ENCODE measurements at places on chromosomes 7 and 10.

- no peak for DNase-seq
Observed at GRCh38 chr7:91993976-91994375, 53.3 kb downstream of the AKAP9 start.

- DNase-seq, result no peak
Observed at GRCh38 chr7:26091933-26092332, 60.1 kb upstream of the NFE2L3 start.

GRCh38 chr7:23471106-23471859, 992 bp upstream of the IGF2BP3 start:
- peak; percentile 89 for DNase-seq

DNA sequence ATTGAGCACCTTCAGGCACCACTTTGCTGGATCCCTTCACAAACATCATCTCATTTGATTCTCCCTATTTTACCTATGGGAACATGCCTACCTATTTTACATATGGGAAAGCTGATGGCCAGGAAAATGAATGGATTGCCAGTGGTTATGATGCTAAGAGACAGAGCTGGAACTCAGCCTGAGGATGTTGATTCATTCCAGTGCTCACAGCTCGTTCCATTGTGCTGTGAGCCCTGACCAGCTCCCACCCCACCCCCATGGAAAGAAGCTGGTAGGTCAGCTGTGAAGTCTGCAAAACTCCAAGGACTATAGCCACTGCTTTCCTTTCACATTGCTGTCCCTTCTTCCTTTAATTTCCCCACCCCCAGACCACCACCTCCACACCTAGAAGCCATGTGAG, 9.6 kb downstream of the UBTD1 start:
- DNase-seq, result no peak

DNA sequence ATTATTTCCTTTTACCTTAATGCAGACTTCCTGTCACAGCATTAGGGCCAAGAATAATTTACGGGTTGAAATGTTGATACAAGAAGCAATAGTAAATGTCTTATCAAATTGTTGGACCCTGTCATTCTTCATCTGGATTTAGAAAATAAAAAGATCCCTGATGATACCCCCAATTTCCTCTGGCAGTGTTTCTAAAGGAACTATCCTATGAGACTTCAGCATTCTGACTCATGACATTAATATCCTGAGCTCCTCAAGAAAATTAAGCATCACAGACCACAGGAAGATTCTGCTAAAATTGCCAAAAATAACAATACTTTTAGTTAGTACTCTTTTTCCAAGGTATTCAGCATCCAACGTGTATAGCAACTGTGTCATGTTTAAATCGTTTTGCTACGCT, 490.5 kb upstream of the ANKRD30A start:
- no peak for DNase-seq

DNA sequence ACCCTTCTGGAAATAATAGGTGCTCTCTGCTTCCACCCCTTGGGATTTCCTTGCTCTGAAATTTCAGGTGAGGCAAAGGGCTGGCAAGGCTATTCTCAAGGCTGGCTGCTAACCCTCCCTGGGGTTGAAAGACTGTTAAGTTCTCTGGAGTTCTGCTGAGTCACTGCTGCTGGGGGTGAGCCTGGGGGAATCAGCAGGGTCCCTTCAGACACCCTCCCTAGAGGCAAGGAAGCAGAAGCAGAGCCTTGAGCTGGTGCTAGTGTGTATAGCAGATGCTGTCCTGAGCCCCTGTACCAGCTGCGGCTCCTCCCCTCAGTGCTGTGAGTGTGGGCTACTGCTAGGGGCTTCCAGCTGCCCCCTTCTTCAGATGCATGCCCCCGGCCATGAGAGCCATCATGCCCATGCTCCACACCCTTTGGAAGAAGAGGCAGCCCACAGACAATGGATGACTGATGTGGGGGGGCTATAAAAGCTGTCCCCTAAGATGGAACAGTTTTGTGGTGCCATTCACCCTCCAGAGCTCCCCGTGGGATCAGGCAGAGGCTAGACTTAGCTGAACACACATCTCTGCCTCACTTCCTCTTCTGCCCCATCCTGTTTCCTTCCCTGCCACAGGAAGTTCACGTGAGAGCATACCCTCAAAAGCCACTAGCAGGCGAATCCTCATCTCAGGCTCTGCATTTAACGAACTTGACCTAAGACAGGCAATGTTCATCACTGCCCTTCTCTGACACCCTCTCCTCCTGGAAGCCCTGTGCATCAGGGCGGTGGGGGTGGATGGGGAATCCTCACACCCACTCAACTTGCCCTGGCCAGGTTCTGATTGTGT, 91.8 kb downstream of the SH3PXD2A start:
- no peak for DNase-seq

- no peak for DNase-seq
Observed at GRCh38 chr7:137946011-137946410, 55.9 kb downstream of the CREB3L2 start.

DNA sequence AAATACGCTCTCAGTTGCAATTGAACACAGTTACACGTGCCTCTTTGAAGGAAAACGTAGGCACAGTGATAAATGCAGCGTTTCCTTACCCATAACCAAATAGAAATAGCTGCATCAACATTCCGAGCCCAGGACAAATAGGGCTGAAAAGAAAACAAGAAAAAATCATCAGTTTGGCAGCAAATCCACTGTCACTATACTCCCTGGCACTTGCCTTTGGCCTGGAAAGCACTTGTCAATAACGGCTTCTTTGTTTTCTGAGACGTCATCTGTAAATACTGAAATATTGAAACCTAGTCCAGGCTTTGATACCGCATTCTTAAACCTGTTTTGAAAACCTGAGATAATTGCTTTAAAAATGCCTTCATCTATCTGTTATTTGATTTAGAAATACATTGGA, 167.2 kb upstream of the AKR1E2 start:
- no peak for DNase-seq

GRCh38 chr10:77564731-77565589, 72.6 kb downstream of the KCNMA1 start:
- no peak for DNase-seq

DNA sequence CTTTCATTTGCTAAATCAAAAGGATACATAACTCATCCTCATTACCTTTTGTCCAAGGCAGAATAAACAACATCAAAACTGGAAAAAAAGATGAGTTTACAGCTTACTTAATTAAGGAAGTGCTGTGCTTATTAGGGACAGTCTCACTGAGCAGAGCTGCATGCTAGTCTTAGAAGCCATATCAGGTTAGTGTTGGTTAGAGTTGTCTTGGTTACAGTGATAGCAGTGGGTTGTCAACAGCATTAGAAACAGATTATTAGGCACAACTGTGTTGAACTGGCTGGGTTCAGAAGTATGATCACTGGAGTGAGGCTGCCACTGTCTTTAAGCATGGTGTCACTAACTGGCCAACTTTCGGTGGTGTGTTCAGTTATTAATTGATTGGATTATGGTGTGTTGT, 503.9 kb upstream of the IGFBP3 start:
- DNase-seq, result no peak

DNA sequence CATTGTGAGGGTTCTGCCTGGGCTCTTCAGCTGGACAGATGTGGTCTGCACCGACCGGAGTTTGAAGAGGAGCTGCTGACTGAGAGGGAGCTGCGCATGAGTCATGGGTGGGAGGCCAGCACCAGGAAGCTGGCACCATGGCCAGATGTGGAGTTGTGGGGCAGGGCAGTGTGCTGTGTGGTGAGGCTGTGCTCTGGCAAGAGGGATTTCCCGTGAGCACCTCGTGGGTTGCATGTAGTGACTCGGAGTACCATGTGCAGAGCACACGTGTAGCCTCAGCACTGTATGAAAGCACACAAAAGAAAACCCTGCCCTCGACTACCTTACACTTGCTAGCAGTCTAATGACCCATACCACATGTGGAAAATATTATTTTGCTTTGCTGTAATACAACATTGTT, 103.4 kb downstream of the WNT2 start:
- DNase-seq, result no peak

GRCh38 chr10:7084280-7085005, 326.4 kb downstream of the SFMBT2 start:
- no peak for DNase-seq

DNA sequence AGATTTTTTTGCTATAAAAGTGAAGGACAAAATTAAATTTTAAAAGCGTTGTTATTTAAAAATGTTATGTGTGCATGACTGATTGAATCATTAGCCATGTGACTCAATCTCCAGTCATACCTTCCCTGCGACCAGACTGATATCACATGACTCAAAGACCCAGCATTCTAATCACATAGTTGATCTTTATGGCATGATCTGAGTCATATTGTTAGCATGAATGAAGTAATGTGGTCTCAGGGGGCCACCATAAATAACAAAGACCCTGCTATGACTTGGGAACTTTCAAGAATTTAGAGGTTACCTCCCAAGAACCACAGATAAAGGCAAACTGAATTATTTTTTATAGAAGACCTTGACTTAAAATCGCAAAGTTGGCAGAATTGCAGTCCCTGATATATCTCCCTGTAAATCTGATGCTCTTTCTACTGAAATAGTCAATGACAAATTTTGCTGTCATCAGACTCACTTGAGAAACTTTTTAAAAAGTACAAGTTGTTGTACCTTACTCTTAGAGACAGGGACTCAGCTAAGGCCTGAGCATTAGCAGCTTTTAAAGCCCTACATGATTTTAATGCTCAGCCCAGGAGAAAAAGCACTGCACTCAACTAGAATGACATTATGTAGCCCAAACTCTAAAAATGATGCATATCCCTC, 717.3 kb downstream of the XPNPEP1 start:
- DNase-seq, result no peak

DNA sequence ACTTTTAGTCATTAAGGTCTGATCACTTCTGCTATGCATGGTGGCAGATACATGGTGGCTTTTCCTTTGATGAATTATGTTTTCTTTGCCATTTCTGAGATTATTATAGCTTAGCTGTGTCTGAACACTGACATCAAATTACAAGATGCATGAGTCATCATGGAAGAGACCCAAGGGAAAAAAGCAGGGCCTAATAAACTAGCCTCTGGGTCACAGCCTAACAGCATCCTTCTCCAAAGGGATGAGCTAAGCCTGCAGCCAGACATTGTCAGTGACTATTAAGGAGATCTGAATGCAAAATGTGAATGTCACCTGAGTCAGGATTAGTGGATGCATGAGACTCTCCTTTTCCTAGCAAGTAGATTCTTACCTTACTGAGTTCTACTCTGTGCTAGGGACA, 19.1 kb upstream of the OGDHL start:
- DNase-seq, result no peak

GRCh38 chr10:119496273-119496672, 46.2 kb downstream of the RGS10 start:
- no peak for DNase-seq

DNA sequence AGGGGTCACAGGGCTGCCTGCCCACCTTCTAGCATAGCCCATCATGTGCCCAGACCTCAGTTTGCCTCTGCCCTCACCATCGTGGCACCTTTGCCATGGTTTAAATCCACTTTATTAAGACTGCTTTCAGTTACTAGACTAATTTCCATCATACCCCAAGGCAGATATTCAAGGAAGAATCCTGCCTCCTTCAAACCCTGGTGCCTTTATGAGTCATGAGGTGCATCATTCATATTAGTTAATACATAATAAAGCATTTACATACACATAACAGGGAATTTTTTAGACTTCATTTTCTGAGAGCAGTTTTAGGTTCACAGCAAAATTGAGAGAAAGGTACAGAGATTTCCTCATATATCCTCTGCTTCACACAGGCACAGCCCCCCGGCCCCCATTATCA, 62.8 kb downstream of the CXCL12 start:
- no peak for DNase-seq

DNA sequence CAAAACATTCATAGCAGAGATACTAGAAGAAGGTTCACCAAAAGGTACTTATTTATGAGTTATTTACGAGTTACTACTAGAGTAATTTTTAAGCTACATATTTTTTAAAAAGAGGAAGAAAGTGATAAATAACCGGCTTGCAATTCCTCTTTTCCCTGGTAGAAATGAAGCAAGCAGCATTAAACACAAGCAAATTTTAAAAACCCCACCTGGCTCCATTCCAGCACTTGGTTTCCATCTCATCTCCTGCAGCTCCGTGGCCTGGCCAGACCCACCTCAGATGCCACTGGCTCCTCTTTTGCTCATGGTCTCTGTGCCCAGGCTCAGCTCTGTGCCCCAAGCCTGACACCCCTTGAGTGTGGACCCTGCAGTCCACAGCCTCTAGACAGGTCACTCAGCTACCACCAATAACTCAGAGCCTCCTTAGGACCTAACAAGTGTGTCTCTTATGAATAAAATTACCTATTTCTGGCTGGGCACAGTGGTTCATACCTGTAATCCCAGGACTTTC, 479.5 kb downstream of the TNS3 start:
- DNase-seq, result no peak

- no peak for DNase-seq
Observed at GRCh38 chr10:66457629-66458028, 468.2 kb upstream of the LRRTM3 start.

- no peak for DNase-seq
Observed at GRCh38 chr7:42790196-42790595, 121.7 kb downstream of the C7orf25 start.

Data from neural crest cell (in vitro differentiated cells).